IMR-90 (cell line): ENCODE measurements at places on chromosomes 11 and 22. TPM values are rescaled to one million over a fixed set of nuclear protein-coding genes. Genes with fewer than 3 reads are reported as not detected.

DNA sequence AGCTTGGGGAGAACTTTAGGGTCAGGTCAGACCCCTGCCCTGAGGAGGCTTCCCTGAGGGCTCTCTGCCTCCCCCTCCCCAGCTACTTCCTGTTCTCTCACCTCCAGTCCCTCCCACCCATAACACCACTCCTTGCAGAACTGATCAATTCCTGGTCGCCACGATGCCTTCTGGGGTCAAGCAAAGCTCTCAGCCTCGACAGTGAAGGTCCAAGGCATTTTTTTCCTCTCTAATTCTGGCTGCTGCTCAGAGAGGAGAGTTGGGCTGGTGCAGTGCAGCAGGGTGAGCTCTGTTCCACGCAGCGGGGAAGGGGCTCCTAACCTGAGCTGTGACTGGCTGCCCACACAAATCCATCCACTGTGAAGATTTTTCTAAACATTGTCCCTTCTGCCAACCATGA, 628.4 kb downstream of the BRD1 start:
- no peaks in the 10 kb centered on the region for H3K4me1 ChIP-seq
- no peak for DNase-seq
- H3K27me3 ChIP-seq = no peaks in the 10 kb centered on the region
- no peak overlapping the region for H3K27ac ChIP-seq
- no peak overlapping the region for H3K4me3 ChIP-seq

GRCh38 chr11:128069665-128070064, 517.7 kb downstream of the ETS1 start:
- DNase-seq = no peak
- no peak overlapping the region for H3K27ac ChIP-seq
- H3K36me3 ChIP-seq = no peaks in the 10 kb centered on the region
- H3K27me3 ChIP-seq = peaks cover 10% of the 10 kb centered on the region
- no peaks in the 10 kb centered on the region for H3K4me1 ChIP-seq

DNA sequence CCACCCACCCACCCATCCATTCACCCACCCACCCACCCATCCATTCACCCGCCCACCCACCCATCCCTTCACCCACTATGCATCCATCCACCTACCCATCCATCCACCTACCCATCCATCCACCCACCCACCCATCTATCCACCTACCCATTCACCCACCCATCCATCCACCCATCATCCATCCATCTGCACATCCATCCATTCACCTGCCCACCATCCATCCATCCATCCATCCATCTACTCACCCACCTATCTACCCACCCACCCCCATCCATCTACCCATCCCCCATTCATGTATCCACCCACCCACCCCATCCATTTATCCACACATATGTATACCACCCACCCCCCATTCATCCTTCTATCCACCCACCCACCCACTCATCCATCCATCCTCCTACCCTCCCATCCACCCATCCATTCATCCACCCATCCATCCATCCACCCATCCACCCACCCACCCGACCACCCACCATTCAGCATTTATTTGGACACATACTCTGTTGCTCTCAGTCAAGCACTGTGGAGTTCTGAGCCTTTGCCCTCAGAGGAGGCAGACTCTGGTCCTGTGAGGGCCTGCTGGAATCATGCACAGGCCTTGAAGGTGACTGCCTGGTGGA, 380.1 kb downstream of the TBC1D22A start:
- no peak for DNase-seq
- no peak overlapping the region for H3K4me3 ChIP-seq
- H3K36me3 ChIP-seq = no peaks in the 10 kb centered on the region

GRCh38 chr11:88819616-88820015, 246.2 kb downstream of the GRM5 start:
- no peaks in the 10 kb centered on the region for H3K27me3 ChIP-seq
- no peaks in the 10 kb centered on the region for H3K36me3 ChIP-seq
- no peaks in the 10 kb centered on the region for H3K4me1 ChIP-seq
- H3K4me3 ChIP-seq = no peak overlapping the region
- H3K27ac ChIP-seq = no peak overlapping the region

- no peaks in the 10 kb centered on the region for H3K27me3 ChIP-seq
- no peak overlapping the region for H3K4me3 ChIP-seq
- no peaks in the 10 kb centered on the region for H3K36me3 ChIP-seq
- no peaks in the 10 kb centered on the region for H3K4me1 ChIP-seq
Measured at GRCh38 chr11:92929246-92929645, 40.2 kb upstream of the MTNR1B start.

- peak overlapping the region; percentile 89; the same call in 1 of the 2 replicates for H3K27ac ChIP-seq
- peaks cover 18% of the 10 kb centered on the region for H3K4me1 ChIP-seq
- H3K36me3 ChIP-seq = no peaks in the 10 kb centered on the region
- peak; percentile 88 for DNase-seq
Measured at GRCh38 chr22:35991168-35991567, 37.5 kb downstream of the RBFOX2 start.

DNA sequence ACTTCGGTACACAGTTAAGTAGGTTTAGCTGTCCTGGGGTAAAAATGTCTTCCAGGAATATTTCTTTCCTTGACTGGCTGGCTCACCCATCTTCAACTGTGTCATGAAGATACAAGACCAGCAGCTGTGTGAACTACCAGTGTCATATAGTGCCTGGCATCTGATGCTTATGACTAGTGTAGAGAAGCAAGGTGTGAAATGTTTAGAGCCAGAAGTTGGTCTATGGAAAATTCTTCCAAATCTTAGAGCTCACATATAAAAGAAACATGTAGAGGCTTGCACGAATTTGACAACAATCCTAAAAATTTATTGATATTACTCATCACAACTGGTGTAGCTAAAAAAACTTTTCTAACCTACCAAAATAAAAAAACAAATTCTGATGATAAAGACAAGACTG, 54.4 kb downstream of the ARL14EP start:
- no peaks in the 10 kb centered on the region for H3K36me3 ChIP-seq
- no peaks in the 10 kb centered on the region for H3K4me1 ChIP-seq
- no peak overlapping the region for H3K4me3 ChIP-seq
- H3K27me3 ChIP-seq = no peaks in the 10 kb centered on the region
- no peak for DNase-seq

GRCh38 chr11:75595429-75595828, 33.4 kb downstream of the SERPINH1 start:
- H3K27me3 ChIP-seq = peaks cover 13% of the 10 kb centered on the region
- H3K27ac ChIP-seq = no peak overlapping the region
- H3K4me1 ChIP-seq = peaks cover 5% of the 10 kb centered on the region
- no peak overlapping the region for H3K4me3 ChIP-seq
- no peaks in the 10 kb centered on the region for H3K36me3 ChIP-seq

DNA sequence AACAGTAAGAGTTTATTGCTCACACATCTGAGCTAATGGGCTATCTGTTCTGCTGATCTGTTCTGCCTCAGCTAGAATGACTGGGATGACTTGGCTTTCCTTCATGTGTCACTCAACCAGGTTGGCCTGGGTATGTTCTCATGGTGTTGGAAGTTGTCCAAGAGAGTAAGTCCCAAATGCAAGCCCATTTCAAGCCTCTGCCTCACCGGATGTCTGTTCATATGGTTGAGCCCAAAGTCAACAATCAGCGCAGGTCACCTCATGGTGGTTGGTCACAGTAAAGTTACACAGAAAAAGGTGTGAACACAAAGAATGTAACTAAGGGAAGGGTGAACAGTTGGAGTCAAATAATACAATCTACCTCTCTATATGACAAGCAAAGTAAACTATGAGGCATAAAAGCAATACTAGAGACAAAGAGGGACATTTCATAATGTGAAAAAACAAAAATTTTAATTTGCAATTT, 1.9 kb downstream of the GDPD4 start:
- no peaks in the 10 kb centered on the region for H3K27me3 ChIP-seq
- DNase-seq = peak; percentile 11
- no peak overlapping the region for H3K4me3 ChIP-seq
- no peak overlapping the region for H3K27ac ChIP-seq
- H3K4me1 ChIP-seq = no peaks in the 10 kb centered on the region
- no peaks in the 10 kb centered on the region for H3K36me3 ChIP-seq

DNA sequence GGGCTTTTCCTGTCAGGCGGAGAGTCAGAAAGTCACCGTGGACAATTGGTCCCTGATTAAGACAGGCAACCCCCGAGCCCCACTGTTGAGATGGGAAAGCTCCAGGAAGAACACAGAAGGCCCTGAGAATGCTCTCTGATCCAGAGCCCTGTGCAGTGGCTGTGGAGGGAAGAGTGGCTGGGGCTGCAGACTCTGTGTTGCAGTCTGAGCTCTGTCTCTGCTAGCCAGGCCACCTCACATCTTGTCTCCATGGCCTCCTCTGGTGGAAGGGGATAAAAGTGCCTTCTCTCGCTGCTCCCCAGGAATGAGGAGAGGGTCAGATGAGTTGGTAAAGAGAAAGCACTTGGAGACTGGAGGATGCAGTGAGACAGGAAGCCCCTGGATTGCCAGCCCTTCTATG, 141.2 kb downstream of the CEP164 start:
- DNase-seq = no peak
- no peak overlapping the region for H3K4me3 ChIP-seq
- no peaks in the 10 kb centered on the region for H3K4me1 ChIP-seq
- H3K27ac ChIP-seq = no peak overlapping the region
- H3K27me3 ChIP-seq = peaks cover 19% of the 10 kb centered on the region
- no peaks in the 10 kb centered on the region for H3K36me3 ChIP-seq

- no peak overlapping the region for H3K4me3 ChIP-seq
- H3K36me3 ChIP-seq = no peaks in the 10 kb centered on the region
- H3K27me3 ChIP-seq = no peaks in the 10 kb centered on the region
- DNase-seq = peak; percentile 74
- H3K27ac ChIP-seq = no peak overlapping the region
Measured at GRCh38 chr22:24703101-24703500, 71.4 kb downstream of the PIWIL3 start.

GRCh38 chr22:21587803-21588611, 20.5 kb downstream of the UBE2L3 start:
- H3K27ac ChIP-seq = no peak overlapping the region
- no peaks in the 10 kb centered on the region for H3K27me3 ChIP-seq
- peaks cover 25% of the 10 kb centered on the region for H3K4me1 ChIP-seq

- no peak overlapping the region for H3K4me3 ChIP-seq
- no peak overlapping the region for H3K27ac ChIP-seq
- DNase-seq = peak; percentile 9
Measured at GRCh38 chr11:77557553-77557952, 32.2 kb upstream of the AQP11 start.

DNA sequence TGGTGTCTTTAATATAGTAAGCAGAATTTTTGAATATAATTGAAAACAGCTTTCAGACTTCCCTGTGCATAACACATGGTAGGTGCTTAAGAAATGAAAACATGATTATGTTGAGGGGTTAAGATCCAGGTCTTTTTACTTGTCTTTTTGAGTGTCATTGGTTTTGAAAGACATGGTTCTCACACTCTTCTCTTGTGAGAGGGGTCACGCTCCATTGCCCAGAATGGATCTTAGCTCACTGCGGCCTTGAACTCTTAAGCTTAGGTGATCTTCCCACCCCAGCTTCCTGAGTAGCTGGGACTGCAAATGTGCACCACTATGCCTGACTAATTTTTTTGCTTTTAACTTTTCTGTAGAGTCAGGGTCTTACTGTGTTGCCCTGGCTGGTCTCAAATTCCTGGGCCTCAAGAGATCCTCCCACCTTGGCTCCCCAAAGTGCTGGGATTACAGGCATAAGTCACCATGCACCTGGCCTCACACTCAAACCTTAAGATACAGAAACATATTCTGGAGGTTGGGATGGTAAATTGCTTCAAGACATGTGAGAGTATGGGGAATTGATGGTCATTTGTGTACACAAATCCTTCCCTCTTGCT, 1.4 kb downstream of the SPCS2 start:
- H3K4me3 ChIP-seq = no peak overlapping the region
- H3K36me3 ChIP-seq = peaks cover 2% of the 10 kb centered on the region; the same call in 1 of the 2 replicates
- no peaks in the 10 kb centered on the region for H3K27me3 ChIP-seq
- peaks cover 3% of the 10 kb centered on the region for H3K4me1 ChIP-seq
- H3K27ac ChIP-seq = no peak overlapping the region

The TRIM29 gene
- not detected in 2 replicates for total RNA-seq

The SCGB1C1 gene
- not detected in 2 replicates for total RNA-seq

The KDELR3 gene
- 192 and 224 TPM in 2 replicates for total RNA-seq

The MMP10 gene
- total RNA-seq = not detected in 2 replicates
